Occipital lobe (tissue), 3 donors: ENCODE measurements at places on chromosomes 12 and 14. TPM values are rescaled to one million over a fixed set of nuclear protein-coding genes. Genes with fewer than 3 reads are reported as not detected.

- DNase-seq, result no peak
Observed at GRCh38 chr12:66813137-66813892, 134.4 kb upstream of the GRIP1 start.

GRCh38 chr14:94404561-94404960, 16.2 kb upstream of the SERPINA1 start:
- no peak for DNase-seq

CHURC1 gene
- 32.0 TPM for total RNA-seq

RHOF gene
- total RNA-seq, result 14.5 TPM

RIMKLB gene
- 220 TPM for total RNA-seq

DNA sequence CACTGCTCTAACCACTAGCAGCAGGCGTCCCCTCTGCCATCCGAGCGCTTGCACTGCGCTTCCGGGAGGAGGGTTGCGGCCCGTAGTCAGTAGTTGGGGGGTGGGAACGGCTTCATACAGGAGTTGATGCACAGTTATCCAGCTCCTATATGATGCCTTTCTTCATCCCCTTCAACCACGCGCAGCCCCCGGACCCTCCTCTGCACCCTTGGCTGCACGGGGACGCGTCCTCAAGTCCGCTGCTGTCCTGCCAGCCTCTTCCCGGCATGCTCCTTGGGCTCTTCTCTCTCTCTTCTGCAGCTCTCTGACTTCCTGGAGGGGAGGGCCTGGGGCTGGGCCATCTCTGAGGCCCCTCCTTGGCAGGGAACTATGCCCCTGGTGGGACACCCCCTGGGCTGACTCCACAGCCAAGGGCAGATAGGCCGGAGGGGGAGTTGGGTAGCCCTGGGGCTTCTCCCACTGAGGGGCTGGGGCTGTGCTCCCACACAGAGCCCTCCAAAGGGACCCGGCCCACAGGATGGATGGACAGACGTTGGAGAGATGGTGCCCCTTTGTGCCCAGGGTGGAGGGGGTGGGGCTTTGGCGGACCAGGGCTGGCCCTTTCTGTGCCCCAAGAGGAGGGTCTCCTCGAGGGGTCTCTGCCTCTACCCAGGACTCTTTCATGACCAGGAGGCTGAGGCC, 29.0 kb downstream of the RTL1 start:
- DNase-seq, result no peak

DNA sequence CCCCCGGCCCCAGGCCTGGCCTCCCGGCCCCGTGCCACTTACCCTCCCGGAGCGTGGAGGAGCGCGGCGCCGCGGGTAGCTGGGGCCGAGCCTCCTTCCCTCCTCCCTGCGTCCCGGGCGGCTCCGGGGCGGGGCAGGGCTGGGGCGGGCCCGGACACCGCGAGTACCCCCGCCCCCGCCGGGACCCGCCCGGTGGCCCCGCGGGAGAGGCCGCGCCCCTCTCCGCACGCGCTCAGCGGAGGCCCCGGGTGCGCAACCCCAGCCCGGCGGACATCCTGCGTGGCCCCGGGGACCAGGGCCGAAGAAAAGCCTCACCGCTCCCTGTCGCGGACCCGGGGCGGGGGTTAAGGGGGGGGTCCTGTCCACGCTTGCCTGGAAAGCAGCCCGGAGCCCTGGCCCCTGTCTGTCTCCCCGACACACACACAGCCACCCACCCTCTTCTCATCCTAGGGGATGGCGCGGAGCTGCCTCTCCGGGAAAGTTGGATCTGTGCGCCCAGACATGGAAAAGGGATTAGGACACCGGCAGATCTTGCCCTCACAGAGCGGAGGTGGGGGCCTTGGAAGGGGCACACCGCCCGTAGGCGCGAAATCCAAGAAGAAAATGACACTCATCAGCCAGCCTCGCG, at the start of gene SYNE3:
Gene SYNE3, minus strand, starts transcription at position 97 of the 628 bp plus-strand sequence. CDS start 40,829 bp downstream, outside the sequence.
- no peak for DNase-seq

DNA sequence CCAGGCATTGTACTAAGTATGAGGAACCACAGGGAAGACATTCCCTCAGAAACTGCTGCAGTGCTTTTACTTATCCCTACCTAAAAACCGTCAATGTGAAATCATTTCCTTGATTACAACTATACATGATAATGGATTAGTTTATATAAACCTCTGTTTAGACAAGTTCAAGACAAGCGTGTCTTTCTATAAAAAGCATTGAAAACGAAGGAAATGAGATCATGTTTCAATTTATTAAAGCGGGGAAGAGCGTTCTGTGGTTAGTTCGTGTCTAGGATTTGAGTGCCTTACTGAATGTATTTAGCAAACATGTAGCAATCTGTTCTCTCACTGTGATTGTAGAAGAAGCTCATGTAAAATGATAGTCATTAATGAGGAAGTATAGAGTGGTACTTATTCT, 37.5 kb downstream of the GALC start:
- DNase-seq, result no peak

DNA sequence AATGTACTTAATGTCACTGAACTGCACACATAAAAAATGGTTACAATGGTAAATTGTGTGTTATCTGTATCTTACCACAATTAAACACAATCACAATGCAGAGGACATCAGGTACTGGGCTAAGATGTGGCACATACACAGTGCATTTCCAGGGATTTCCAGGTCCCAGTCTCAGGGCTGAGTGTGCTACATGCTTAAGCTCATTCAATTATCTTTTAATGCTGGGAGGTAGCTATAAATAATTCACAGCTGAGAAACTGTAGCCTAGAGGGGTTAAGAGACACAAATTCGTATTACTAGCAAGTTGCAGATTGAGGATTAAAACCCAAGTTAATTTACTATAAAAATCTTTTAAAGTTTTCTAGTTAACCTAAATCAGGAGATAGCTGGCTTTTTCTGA, 67.1 kb downstream of the CRACR2A start:
- no peak for DNase-seq

SIVA1 gene
- 21.2 TPM for total RNA-seq

GPR135 gene
- 5.9 TPM for total RNA-seq

PITPNM2 gene
- 9.0 TPM for total RNA-seq

DNA sequence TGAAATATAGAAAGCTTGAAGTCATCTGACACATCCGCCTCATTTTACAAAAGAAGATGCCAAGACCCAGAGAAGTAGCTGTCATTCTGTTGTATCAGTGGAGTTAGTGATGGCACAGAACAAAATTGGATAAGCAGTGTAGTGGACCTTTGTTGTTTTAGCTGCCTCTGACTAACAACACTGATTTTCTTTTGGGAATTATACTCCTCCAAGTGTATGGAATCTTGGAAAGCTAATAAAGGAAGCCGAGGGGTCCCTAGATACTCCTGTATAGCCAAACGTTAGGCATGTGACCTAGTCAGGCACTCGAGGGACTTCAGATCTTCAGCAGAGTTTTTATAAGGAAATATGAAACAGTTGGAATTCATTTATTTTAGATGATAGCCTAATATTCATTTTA, 94.5 kb downstream of the OTOGL start:
- DNase-seq, result no peak

GRCh38 chr12:129771238-129771637, 132.6 kb downstream of the TMEM132D start:
- no peak for DNase-seq

- peak; percentile 51 for DNase-seq
Observed at GRCh38 chr14:54564868-54565784, 1.8 kb upstream of the SAMD4A start.

GRCh38 chr14:70137788-70138187, 51.0 kb downstream of the SLC8A3 start:
- no peak for DNase-seq

ST8SIA1 gene
- 29.6 TPM for total RNA-seq

PPP1R1A gene
- total RNA-seq, result 6.7 TPM

GRCh38 chr12:18296909-18297280, 35.6 kb downstream of the PIK3C2G start:
- no peak for DNase-seq

SLC25A47 gene
- total RNA-seq, result not detected

DNA sequence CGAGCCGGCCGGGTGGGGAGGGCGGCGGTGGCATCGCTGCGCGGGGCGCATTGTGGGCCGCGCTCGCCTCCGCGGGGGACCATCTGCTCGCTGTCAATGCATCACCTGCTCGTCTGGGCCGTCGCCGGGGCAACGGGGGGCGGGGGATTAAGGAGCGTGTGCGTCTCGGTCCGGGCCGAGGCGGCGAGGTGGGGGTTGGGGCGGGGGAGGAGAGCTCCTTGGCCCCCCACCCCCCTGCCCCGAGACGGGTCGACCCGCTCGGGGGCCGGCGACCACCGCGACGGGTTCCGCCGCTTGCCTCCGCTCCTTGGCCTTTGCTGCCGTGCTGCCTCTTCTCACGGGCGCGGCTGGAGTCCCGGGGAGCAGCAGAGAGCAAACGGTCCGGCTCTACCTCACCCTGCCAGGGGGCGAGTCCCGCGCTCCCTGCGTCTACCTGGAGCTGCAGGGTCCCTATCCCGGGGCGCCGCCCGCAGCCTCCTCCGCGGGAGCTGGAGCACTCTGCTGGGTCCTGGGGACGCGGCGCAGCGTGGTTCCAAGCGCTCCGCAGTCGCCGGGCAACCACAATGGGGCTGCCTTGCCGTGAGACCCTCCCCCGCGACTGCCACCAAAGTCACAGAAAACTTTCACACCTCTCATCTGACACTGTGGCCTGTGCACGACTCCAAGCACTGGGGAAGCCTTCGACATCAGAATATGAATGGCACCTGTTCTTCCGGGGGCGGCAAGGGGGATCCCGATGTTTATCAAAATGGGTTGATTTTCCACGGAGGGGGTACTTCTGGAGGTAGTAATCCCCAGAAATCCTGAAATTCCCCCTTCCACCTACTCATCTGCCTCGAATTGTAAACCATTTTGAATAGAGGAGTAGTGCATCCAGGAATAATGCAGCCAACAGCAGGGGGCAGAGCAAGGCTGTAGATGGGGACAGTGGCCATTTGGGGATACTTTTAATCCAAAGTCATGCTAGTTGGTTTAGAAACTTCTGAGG, at the start of gene C12orf42:
Gene C12orf42, minus strand, starts transcription at position 500 of the 988 bp plus-strand sequence. CDS start 17,542 bp downstream, outside the sequence.
- DNase-seq, result peak; percentile 18

POMT2 gene
- 11.5 TPM for total RNA-seq

DNA sequence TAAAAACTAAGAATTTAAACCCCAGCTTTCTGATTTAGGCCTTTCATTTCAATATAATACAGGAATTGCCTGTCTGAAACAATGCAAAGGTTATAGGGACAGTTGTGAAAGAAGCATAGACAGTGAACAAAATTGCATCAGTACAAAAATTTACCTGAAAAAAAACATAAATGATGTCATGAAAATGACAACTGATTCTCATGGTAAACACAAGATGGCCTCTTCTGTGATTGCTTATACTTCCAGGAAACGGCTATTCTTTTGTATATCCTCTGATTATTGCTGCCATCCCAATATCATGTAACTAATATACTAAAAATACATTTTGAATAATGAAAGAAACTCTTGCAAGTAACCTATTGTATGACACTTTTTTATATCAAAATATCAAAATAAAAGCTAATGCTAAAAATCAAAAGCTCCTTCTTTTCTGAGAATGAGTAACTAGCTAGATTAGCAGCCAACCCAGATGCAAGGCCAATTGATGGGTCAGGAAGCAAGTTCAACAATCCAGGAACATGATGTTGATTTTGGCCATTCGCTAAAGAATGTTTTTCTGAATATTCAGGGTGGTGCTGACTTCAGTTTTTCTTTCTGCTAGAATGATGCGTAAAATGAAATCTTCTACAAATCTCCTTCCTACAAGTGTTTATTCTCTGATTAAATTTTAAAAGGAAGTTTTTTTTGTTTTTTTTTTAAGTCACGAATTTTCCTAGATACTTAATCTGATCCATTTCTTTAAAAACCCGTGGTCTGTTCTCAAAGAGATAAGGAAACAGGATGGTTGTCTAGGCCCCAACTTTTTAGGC, 83.6 kb downstream of the ALX1 start:
- no peak for DNase-seq

ZCRB1 gene
- total RNA-seq, result 15.0 TPM

DNA sequence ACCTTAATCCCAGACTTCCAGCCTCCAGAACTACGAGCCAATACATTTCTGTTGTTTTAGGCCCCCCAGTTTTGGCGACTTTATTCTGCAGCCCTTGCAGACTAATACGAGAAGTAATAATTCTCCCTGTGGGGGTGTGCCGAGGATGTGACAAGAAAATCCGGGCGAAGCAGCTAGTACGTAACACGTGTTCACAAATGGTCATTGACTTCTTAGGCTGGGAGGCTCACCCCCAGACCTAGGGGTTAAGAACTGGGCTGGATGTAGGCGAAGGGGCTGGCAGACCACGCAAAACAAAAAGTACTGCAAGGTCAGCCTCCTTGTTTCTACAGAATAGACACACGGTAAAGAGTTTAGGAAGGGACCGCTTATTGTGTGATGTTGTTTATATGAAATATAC, 69.8 kb upstream of the ESRRB start:
- no peak for DNase-seq

TSPAN19 gene
- total RNA-seq, result 0.16 TPM

DNA sequence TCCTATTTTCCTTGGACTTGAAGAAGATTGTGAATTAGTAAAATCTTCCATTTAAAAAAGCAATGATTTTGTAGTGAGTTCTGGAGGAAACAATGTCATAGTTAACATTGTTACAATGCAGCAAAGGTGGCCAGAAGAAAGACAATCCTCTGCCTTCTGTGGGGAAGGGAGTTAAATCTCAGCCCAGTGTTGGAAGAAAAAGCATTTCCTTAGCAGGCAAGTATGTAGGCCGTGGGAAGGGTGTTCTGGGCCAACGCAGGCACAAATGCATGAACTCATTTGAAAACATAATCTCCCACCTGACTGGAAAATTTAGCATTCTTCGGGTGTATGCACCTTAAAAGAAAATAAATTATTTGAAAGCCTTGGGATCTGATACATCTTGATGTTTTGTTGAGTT, 258.6 kb downstream of the ADAMTS20 start:
- DNase-seq, result no peak
